NCI-H526 treated with DMSO at 0.1 percent for 48 hours (cell line): ENCODE measurements at places on chromosomes 7 and 10.

DNA sequence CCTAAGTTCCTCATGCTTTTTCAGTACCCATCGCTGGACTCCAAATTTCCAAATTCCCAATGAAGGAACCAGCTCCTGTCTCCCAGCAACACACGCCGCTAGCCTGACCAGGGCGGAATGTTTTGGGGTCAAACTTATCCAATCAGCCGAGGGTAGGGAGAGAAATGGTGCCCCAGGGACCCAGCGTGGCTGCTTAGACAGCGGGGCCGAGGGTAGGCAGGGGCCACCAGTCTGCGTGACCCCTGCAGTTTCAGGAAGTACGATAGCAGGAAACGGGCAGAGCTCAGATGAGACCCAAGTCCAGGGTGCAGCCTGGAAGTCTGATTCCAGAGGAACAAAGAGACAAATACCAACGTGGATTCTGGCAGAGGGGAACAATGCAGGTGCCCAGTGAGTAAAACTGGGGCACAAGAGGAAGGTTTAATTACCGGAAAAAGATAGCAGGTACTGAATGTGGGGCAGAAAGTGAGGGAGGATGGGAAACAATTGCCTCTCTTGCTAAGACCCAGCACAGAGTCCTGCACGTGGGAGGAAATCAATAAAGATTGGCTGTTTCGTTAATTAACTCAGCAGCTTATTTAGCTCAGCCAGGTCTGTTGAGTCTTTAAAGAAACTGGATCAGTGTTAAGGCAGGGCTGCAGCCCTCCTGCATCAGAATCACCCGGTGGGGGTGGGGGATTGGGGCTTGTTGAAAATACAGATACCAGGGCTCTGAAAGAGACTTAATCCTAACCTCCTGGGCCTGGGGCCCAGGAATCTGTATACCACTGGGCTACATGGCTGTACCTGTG, 50.4 kb upstream of the NFE2L3 start:
- DNase-seq: no peak

GRCh38 chr7:16021851-16022250, 335.4 kb upstream of the MEOX2 start:
- DNase-seq: no peak

GRCh38 chr10:75111907-75112679, 637 bp downstream of the SAMD8 start:
- peak; percentile 14 for DNase-seq

GRCh38 chr7:75969704-75970498, 24.5 kb downstream of the TMEM120A start:
- DNase-seq: no peak

GRCh38 chr10:14062528-14063260, 268.0 kb downstream of the FRMD4A start:
- no peak for DNase-seq

DNA sequence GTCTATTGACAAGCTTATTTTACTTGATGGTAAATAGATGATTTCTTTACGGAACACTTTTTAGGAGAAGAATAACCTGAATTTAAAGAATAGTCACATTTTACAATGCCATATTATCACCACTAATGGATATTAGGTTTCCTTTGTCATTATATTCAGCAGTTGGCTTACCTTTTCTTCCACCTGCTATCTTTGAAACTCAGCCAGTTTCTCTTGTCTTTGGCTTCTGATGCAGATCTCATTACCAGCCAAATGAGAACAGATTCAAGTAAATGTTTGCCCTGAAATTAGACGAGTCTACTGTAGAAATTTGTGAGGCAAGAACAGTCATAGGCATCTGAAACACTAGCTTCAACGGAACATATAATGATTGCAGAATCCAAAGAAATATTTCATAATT, 85.5 kb upstream of the OIT3 start:
- DNase-seq: no peak

- DNase-seq: peak; percentile 12
Measured at GRCh38 chr10:124724279-124725027, 19.7 kb downstream of the FAM53B start.

- no peak for DNase-seq
Measured at GRCh38 chr7:95693551-95694333, 78.6 kb upstream of the DYNC1I1 start.

GRCh38 chr10:88565072-88565471, 18.0 kb downstream of the RNLS start:
- DNase-seq: no peak

- DNase-seq: no peak
Measured at GRCh38 chr10:88314362-88314761, 268.8 kb downstream of the RNLS start.

DNA sequence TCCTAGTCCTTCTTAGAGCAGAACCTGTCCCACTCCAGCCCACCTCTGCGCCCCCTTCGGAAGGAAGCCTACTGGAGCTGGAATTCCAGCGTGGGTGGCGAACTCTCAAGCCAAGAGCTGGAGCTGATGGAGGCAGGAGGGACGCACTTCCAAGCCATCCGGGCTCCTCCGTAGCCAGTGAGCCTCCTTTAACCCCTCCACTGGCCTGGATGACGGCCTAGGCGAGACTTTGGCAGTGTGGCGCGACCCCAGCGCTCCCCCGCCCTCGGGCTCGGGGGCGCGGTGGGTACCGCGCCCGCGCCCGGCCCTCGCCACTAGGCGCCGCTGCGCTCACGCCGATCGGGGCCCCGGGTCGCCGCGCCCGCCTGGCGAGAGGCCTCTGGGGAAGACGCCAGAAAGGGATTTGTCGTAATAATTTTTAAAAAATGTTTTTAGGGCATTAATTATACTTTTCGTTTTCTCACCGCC, 5.1 kb upstream of the EMX2 start:
- DNase-seq: no peak

DNA sequence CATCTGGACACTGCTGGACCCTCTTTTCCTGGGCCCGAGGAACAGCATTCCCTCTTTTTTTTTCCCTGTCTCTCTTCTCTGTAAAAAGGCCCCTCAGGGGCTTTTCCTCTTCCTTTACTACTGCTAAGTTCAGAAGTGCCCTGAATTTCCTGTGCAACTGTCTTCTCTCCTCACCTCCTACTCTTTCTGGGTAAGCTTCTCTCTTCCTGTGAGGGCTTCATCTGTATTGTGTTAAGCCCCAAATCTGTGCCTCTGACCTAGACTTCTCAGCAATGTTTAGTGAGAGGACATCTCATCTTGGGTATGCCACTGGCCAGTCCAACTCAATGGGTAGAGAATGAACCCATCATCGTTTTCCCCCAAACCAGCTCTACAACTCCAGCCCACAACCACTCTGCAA, 174.2 kb downstream of the PTEN start:
- DNase-seq: no peak

DNA sequence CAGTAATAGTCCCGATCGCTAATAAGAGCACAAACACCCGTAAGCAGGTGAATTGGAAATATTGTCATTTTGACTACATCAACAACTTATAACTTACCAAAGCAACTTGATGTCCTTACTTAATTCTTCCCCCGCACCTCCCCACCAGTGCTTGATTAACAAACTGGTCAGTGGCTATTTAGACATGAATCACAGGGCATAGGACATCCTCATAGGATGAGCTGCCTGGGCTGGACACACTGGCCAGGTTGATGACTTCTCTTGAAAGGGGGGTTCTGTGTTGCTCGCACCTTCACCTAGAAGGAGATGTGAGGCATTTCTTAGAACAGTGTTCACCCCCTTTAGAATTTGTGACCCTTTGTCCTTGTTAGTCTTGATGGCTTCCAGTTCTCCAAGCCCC, 163.2 kb downstream of the TCF7L2 start:
- DNase-seq: no peak

- no peak for DNase-seq
Measured at GRCh38 chr7:14389595-14389994, 400.1 kb upstream of the ETV1 start.

GRCh38 chr7:129426482-129426881, 7.8 kb upstream of the STRIP2 start:
- DNase-seq: no peak

DNA sequence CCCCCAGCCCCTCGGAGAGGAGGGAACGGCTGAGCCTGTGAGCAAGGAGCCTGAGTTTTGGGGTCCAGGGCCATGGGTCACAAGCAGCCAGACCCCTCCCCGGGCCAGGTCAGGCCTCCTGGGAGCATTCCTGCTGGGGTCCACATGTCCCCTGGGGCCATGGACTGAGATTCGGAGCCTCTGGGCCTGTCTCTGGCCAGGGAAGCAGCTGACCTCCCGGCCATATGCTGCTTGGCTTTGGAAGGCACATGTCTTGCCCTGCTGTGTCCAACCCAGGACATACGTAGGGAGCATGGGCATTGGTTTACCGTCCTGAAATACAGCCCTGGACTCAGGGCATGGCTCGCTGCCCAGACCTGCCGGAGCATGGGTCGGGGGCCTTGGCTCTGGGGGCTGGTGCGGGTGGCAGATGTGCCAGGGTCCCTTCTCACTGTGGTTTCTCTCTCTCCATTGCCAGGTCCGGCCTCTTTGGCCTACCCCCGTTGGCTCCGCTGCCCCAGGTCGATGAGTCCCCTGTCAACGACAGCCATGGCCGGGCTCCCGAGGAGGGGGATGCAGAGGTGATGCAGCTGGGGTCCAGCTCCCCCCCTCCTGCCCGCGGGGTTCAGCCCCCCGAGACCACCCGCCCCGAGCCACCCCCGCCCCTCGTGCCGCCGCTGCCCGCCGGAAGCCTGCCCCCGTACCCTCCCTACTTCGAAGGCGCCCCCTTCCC, 7.3 kb downstream of the PWWP2B start:
- DNase-seq: no peak

DNA sequence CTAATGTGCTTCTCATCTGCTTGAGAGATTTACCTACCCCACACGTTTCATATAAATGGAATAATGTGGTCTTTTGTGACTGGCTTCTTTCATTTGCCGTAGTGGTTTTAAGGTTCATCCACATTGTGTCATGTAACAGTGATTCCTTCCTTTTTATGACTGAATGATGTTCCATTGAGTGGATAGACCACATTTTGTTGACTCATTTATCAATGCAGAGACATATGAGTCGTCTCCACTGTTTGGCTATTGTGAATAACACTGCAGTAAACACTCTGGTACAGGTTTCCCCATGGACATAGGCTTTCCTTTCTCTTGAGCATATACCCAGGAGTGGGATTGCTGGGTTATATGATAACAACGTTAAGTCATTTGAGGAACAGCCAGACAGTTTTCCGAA, 2.0 kb upstream of the AOC1 start:
- no peak for DNase-seq

- no peak for DNase-seq
Measured at GRCh38 chr10:43118631-43119415, 19.4 kb upstream of the CSGALNACT2 start.
